ENCODE measurements at places on chromosomes 4 and X.

DNA sequence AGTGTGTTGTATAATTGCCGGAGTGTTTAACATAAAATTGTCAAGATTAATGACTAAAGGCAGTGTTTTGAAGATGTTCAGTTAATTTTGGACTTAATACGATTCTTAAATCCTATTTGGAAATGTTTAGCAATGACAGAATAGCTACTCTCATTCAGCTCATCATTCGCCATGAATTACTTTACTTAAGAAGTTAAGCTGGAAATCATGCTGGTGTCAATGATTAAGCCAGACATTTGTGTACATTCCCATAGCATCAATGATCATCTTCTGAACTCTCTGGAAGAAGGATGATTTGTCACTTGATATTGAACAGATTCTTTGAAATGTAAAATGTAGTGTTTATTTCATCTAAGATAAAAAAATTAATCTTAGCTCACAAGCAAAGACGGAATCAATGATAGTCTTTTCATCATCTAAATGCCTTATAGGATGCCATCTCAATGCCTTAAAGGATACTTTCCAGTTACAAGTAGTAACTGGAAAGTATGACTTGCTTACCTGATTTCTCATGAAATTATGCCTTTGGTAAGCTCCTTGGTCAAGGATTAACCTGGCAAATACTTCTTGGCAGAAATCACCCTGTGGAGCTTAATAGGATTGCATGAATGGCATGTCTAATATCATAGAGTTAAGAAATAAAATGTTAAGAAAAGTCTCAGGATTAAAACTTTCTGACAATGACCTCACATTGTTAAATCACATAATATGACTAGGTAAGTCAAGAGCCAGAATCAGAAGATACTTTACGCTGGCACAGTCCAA, 515.5 kb upstream of the AGA start:
- no peak for DNase-seq

GRCh38 chr4:108053251-108053711, 63.6 kb downstream of the HADH start:
- DNase-seq: no peak

GRCh38 chr4:56051029-56051709, 102.4 kb downstream of the CEP135 start:
- no peak for DNase-seq

- DNase-seq: no peak
Observed at GRCh38 chr4:169084954-169085353, 74.9 kb upstream of the CBR4 start.

DNA sequence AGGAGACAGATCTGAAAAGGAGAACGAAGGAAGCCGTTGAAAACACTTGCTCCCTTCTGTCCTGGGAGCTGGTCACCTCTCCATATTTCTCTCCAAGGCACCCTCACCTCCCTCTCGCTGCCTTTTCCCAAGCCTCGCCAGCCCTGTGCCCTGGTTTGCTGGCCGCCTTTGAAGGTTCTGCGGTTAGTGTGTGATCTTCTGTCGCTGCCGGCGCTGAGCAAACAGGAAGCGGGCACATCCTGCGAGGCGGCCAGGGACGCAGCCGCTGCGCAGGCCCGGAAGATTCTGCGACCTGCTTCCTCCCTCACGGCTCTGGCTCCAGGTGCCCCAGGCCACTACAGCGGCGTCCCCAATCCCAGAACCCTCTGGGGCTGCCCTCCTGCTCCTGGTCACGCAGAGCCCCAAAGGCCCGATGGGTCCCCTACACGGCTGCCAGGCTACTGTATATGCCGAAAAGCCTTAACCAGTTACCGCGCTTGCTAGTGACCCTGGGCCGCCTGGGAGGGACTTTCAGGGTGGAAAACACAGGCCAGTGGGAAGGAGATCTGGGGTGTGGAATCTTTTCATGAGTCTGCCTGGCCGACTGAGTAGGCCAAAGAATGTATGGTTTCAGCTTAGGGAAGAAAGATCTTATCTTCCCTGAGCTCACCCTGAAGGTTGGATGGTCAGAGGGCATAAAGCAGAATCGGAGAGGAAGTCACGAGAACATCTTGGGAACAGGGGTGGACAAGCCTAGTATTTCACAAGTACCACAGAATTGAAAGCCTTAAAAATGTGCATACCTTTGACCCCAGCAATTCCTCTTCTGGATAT, 2.3 kb upstream of the SASH3 start:
- DNase-seq: peak; percentile 45

DNA sequence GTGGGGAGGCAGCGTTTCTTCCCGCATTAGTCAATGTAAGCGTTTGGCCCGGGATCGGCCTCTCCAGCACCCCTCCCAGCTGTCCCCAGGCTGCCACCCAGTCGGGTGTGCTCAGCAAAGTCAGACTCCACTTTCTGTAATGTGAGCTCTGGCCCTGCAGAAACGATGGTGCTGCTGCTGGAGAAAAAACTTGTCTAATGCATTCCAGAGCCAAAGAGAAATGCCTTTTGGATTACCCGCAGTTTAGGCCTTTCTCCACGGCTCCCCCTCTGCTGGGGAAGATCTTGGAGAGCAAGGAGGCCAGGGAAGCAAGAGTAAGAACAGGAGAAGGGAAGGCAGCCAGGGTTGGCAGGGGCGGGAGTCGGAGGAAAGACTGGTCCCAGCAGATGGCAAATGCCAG, 55.2 kb downstream of the ELF4 start:
- DNase-seq: no peak

- DNase-seq: no peak
Observed at GRCh38 chr4:21415728-21416127, 532.8 kb downstream of the KCNIP4 start.

DNA sequence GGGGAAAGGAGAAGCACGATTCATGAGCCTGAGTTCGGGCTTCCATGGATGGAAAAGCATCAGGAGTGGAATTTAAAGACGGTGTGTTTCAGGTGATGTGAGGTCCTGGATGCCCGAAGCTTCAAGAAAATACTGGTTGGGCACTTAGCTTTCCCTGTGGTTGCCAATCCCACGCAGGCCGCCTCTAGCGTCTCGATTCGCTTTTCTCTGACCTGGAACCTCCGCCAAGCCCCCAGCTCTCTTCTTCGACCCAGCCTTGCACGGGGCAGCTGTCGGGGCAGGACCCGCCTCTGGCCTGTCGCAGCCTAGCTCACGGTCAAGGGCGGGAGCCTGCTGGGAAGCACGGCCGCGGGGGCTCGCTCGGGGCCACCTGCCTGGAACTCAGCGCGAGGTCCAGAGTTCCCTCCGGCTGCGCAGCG, 308 bp upstream of the TLR2 start:
- no peak for DNase-seq

DNA sequence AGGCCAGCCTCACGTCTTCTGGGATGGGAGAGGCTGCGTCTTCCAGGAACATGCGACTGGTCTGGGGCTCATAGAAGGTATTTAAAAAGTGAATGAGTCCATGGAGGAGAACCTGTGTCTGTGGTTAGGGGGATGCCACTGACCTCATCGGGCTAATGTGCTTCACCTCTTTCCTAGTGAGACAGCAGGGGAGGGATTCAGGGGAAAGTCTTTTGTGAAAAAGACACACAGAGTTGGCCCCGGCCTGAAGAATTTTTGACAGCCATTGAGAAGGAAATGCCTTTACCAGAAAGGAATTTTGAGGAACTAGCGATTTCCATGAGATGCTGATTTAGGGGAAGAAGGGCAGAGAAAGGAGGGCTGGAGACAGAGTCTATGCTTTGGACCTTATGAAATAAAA, 11.0 kb upstream of the C4orf50 start:
- no peak for DNase-seq

- no peak for DNase-seq
Observed at GRCh38 chr4:128512161-128512560, 224.5 kb upstream of the PGRMC2 start.

GRCh38 chr4:151193414-151193813, 83.5 kb upstream of the PRSS48 start:
- no peak for DNase-seq

- DNase-seq: no peak
Observed at GRCh38 chr4:188485906-188486305, 346.7 kb downstream of the TRIML1 start.

DNA sequence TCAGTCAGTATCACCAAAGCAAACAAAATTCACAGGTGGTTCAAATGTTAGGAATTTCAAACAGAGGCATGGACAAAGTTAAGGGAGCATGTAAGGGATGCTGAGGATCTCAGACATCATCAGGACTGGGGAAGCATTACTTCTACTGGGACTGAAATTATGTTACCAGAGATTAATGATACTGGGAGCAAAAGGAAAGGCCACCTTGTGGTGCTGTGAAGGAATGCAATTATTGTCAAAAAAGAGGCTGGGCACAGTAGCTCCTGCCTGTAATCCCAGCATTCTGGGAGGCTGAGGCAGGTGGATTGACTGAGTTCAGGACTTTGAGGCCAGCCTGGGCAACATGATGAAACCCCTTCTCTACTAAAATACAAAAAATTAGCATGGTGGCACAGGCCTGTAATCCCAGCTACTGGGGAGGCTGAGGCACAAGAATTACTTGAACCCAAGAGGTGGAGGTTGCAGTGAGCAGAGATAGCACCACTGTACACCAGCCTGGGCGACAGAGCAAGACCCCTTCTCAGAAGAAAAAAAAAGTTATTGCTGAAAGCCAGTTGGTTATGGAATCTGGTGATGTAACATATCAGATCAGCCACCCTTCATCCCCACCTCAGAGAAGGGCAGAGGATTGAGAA, 954.3 kb downstream of the PCDH7 start:
- no peak for DNase-seq

DNA sequence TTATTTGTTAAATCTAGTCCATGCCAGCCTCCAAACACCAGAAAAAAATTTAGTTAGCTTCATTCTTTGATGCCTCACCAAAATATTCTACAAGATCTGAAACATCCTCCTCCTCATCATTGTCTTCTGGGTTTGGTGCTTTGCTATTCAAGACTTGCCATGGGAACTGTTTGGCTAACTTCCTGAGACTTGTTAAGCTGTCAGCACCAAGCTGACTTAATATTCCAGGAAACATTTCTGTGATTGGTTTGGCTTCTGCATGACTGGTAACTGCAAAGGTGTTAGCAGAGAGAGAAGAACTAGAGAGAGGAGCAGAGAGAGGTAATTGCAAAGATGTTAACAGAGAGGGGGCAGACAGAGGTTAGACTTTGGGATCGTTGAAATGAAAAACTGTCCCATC, 101.3 kb downstream of the PALLD start:
- no peak for DNase-seq

GRCh38 chr4:89684536-89684935, 152.4 kb downstream of the SNCA start:
- no peak for DNase-seq

DNA sequence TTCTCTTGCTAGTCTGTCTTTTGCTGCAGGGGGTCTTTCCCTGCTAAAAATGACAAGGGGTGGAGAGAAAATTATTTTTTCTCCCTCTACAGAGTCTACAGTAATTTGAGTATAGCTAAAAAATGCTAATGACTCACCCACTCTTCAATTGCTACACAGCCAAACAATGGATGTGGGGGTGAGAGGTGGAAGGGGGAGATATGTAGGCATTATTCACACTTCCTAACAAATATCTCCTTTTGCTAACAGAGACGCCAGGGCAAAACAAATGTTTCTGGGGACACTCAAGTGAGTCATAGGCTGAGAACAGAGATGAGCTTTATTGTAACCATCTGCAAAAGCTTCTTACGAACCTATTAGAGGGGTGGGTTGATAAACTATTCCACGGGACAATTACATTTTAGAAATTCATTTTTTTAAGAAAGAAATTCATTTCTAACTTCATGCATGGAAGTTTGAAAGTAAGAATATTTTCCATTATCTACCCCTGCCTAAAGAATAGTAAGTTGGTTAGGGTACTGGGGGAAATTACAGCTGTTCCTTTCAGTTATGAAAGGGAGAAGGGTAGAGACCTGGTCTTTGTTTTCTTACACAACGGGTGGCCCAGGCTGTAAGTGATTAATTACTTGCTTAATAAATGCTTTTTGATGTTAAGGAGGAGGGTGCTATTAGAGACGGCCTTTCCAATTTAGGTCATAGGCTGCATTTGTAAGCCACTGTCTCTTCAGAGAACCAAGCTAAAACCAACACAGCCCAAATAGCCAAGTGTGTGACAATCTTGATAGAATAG, 12.8 kb downstream of the SCD5 start:
- no peak for DNase-seq

GRCh38 chr4:118797558-118798142, 38.3 kb downstream of the SEC24D start:
- no peak for DNase-seq

DNA sequence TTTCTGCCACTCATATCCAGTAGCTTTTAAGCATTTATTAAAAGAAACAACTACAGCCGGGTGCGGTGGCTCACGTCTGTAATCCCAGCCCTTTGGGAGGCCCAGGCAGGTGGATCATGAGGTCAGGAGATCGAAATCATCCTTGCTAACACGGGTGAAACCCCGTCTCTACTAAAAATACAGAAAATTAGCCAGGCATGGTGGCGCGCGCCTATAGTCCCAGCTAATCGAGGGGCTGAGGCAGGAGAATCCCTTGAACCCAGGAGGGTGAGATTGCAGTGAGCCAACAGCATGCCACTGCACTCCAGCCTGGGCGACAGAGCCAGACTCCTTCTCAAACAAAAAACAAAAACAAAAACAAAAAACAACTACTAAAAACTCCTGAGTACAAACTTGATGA, 119.8 kb downstream of the EPHA5 start:
- no peak for DNase-seq

DNA sequence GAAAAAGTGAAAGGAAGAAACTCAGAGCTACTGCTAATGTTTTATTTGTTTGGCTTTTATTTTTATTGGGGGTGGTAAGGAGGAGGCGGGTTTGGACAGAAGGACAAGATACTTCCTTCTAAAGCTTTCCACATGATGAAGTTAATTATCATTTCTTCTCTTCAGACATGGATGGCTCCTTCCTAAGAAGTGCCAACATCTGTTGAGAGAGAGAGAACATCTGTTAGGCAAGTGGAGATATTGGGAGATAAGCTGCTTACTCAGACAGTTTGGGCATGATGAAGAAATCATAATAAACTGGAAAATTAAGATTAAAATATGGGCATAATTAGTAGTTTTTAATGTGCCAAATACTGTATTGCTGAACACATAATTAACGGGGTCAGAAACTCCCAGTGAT, 535.7 kb upstream of the INTU start:
- no peak for DNase-seq

DNA sequence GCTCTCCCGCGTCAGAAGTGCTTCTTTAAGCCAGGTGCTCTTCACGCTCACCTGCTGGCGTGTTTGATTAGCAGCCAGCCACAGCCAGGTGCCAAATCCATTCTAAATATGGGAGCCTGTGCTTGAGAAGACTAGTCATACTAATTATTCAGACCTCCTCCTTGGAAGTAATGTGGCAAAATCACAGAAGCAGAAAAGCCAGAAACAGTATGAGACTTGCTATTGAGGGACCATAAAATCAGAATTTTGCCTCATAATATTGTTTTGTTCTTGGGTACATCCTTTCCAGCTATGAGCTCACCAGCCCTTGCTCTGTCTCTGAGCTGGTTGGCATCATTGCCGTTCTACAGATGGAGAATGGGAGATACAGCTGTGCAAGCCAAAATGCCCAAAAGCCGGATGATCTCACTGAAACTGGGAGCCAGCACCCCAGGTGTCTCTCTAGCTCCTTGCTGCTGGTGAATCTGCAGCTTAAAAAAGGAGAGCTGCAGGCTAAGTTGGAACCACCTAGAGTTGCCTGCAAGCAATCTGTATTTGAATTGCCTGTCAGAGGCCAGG, 205.4 kb downstream of the SHROOM3 start:
- DNase-seq: no peak
